ENCODE measurements at places on chromosomes 6 and 20.

DNA sequence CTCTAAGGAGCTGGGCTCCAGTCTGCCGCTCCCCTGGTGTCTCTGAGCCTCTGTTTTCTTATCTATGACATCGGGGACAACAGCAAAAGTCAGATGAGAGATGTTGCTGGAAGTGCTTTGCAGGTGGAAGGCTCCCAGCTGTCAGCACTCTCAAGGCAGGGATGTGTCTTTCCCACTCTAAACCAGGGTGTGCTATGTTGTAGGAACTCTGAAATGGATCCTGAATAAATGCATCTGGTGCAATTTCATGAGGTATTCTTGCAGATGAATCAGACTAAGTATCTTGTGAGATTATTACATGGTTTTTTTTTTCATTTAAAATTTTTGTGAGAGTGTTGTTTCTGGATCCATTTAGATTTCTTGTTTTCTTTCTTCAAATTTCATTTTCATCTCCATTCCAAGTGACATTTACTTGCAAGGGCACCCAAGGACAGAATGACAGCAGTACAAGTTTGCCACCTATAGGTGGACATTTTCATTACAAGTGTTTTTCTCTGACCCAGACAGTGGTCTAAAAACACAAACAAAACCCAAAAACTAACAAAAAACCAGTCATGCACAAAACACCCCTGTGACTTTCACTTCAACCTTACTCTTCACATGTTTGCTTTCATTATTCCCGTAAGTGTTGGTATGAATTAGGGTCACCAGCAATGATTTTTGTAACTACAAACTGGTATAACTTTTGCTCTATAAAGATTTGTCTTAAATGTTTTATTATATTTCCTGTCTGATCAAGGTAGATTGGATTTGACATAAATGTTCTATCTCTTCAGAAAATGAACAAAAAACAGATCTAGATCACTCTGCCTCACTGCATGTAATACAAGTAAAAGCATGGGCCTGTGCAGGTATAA, 14.7 kb upstream of the SIM1 start:
- no peak for DNase-seq

DNA sequence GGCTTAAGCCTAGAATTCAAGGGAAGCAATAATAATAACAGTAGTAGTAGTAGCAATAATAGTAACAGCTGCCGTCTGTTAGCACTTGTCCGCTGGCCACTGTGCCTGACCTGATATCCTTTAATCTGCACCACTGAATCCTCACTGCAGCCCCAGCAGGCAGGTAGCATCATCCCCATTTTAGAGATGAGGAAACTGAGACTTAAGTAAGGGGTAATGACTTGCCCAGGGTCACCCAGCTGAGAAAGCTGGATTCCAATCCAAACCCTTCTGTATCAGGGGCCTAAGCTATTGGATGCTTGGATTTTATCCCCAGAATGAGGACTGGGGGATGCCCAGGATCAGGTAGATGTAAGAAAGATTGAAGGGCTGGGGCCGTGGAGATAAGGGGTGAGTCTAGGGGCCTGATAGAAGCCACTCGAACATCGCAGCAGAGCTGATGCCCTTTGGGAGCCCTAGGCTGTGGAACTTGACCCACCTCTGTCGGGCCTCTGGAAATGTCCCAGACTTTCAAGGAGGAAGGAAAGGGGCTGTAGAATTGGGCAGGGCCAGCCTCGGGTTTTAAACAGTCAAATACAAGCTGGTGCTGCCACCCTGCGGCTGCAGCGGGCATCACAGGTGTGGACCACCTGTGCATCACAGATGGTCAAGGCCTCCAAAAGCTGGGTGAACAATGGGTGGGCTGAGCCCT, 102.1 kb upstream of the MYL9 start:
- no peak for DNase-seq

GRCh38 chr20:4944518-4945313, 56.6 kb downstream of the SLC23A2 start:
- DNase-seq: no peak

GRCh38 chr6:113903666-113904330, 46.7 kb downstream of the MARCKS start:
- DNase-seq: no peak

GRCh38 chr6:41269716-41270115, 16.8 kb downstream of the TREM1 start:
- no peak for DNase-seq

GRCh38 chr6:135397172-135397952, 100.2 kb downstream of the AHI1 start:
- DNase-seq: no peak

- DNase-seq: no peak
Measured at GRCh38 chr6:83152913-83153312, 40.2 kb downstream of the PGM3 start.

DNA sequence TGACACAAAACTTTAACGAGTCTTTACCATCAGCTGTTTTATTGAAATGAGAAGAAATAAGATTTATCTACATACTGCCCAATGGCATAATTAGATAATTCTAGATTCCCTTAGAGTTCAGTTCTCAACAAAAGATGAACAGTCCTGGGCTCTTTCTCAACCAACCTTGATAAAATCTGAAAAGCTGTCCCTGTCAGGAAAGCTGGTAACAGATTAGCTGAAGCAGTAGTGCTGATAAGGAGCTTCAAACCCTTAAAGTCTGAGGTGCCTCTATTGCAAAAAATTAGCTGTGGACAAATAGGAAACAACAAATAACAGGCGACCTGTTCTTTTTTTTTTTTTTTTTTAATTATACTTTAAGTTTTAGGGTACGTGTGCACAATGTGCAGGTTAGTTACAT, 35.9 kb upstream of the FAM135A start:
- DNase-seq: no peak

DNA sequence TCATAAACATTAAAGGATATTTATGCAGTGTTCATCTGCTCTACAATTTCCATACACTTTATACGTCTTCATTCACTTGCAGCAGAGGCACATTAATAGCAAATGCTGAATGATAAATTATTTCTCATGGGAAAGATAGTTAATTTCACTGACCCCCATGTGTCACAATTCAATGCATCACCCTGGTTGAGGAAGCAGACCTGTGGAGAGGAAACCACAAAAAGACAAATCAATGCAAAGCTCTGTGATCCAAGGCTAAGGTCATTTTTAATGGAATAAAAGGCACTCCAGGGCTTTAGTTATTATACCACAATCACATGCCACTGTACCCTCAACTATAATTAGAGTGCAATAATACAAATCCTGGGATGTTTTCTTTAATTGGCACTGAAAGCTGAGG, 40.3 kb upstream of the TENT5A start:
- no peak for DNase-seq

DNA sequence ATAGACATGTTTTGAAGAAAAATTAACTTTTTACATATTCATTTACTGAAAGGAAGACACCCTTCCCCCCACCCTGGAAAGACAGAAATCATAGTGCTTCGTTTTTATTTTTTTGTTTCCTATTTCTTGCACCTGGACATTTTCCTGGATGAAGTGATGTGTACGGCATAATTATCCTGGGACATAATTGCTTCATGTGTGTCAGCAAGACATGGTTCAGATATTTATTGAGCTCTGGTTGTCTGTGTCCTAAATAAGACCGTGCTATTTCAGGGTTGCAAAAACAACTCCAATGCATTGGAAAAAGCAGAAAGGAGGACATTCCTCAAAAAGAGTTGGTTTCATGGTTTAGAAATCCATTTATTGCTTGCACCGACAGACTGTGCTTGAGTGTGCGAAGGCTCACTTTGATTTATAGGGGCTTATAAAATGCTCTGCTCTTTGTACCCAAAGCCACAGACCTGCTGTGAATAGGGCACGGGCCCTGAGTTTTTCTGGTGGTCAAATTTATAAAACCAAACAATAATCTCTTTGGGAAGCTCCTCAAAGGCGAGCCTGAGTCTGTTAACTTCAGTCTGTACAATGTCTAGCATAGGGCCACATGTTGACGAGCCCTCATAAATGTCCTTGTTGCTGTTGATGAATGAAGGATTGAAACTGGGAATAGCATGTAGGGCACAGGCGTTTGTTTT, 179.5 kb downstream of the SOX4 start:
- peak; percentile 22 for DNase-seq

- no peak for DNase-seq
Measured at GRCh38 chr6:14286144-14286543, 168.6 kb downstream of the CD83 start.

GRCh38 chr20:54176610-54177009, 2.8 kb upstream of the CYP24A1 start:
- no peak for DNase-seq

- DNase-seq: no peak
Measured at GRCh38 chr20:59661153-59661552, 56.8 kb downstream of the PHACTR3 start.

DNA sequence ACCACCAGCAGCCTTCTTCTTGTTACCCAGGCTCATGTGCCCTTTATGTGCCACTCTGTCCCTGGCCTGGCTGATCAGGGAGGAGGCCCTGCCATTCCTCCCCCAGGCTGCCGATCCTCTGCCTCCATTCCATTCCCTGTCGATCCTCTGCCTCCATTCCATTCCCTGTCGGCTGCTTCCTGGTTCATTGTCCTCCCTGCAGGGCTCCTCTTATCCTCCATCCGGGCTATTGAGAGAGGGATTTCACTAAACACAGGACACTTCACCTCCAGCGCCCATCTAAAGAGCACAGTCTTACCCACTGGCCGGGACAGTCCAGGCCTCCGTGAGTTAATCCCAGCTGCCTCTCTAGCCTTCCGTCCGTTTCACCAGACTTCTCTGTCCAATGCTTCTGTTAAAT, 7.7 kb upstream of the TTLL2 start:
- DNase-seq: no peak

DNA sequence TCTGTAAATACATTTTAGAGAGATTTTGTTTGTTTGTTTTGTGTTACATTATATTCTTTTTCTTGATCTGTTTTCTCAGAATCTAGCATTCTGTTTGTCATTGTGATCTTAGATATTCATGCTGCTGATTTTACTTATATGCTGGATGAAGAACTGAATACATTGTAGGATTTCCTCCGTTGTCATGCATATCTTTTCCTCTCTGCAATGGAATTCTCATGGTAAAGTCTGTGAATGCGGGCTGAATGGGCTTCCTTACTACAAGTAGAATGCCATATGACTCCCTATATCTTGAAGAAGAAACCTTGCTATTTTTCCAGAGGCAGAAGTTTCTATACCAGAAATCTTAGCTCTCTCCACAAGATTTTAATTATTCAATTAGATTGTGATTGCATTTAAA, 2.4 kb upstream of the DEFB114 start:
- no peak for DNase-seq

GRCh38 chr20:50217207-50217949, 26.7 kb downstream of the CEBPB start:
- DNase-seq: no peak

DNA sequence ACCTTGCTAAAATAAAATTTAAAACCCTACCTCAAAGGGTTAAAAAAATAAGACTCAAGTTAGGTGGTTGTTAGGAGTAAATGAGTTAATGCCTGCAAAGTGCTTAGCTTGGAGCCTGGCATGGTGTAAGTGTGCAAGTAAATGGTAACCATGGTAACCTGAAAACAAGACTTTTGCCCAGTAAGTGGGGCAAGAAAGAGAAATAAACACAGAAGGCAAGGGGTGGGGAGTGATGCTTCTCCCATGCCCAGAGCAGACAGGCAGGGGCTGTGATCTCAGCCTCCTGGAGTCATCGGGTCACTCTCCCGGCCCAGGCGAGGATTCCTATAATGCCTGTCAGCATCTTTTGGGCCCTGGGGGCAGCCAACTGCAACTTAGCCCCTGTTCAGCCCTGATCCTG, 59.2 kb upstream of the SLC32A1 start:
- DNase-seq: no peak

GRCh38 chr6:14883921-14884320, 361.9 kb upstream of the JARID2 start:
- DNase-seq: peak; percentile 16

Data from spinal cord (tissue), 10 donors.